ENCODE measurements at places on chromosomes 12 and 14.

DNA sequence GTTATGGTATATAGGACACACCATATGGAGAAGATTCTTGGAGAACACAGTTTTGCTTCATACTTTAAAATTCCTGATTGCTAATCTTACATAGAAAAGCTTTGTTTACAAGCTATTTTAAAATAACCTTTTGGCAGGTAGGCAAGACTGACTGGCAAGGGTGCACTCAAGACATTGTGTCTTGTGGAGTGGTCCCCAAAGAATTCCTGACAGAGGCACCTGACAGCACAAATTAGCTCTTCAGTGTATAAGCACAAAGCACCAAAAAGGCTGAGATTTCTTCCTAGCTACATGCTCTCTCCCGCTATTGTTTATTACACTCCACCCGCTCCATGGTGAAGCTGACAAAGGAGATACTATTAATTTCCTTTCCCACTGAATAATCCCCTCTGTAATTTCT, 139.4 kb downstream of the MON2 start:
- DNase-seq: no peak

GRCh38 chr12:52920937-52921336, 16.1 kb upstream of the KRT8 start:
- DNase-seq: no peak

- DNase-seq: no peak
Measured at GRCh38 chr14:65555358-65555757, 142.8 kb downstream of the FUT8 start.

DNA sequence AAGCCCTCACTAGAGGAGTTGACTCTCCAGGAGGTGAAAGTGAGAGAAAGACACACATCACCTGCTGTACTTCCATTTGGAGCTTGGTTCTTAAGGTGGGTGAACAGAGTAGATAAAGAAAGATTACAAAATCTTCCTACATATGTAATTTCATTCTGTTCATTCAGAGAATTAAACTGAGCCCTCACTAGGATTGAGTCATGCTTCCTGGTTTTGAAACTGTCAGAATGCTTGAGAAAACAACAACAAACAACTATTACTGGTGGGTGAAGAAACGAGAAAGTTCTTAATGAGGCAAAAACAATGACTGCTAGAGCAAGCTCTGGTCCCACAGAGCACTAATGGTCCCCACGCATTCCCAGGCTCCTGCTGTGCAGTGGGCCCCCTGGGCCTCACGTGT, 841.7 kb downstream of the VRK1 start:
- DNase-seq: no peak

DNA sequence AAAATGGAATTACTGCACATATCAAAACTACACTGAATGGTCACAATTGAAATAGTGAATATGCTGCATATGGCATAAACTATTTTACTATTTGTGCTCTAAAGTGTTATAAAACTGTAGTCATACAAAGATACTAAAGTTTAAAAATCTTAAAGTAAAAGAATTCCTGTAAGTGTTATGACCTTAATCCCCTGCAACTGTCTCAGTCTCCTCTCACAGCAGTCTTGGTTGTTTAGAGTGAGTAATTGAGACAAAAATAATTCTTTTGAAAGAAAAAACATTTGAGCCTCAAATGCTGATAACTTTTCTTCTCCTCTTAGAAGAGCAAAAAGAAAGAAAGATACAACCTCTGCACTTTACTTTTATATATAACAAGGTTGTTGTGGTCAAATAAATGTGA, 99.9 kb downstream of the SYT1 start:
- no peak for DNase-seq

Data from hypothalamus (tissue), 51 donors.